ENCODE measurements at places on chromosomes 7 and 10. TPM values are rescaled to one million over a fixed set of nuclear protein-coding genes. Genes with fewer than 3 reads are reported as not detected.

- DNase-seq = no peak
- H3K27me3 ChIP-seq = no peaks in the 10 kb centered on the region
Observed at GRCh38 chr7:71015252-71015900, 116.6 kb upstream of the GALNT17 start.

- H3K36me3 ChIP-seq = no peaks in the 10 kb centered on the region
- H3K4me3 ChIP-seq = no peak overlapping the region
- no peaks in the 10 kb centered on the region for H3K27me3 ChIP-seq
- DNase-seq = no peak
- no peak overlapping the region for H3K27ac ChIP-seq
Observed at GRCh38 chr7:3880228-3880987, 579.4 kb downstream of the SDK1 start.

DNA sequence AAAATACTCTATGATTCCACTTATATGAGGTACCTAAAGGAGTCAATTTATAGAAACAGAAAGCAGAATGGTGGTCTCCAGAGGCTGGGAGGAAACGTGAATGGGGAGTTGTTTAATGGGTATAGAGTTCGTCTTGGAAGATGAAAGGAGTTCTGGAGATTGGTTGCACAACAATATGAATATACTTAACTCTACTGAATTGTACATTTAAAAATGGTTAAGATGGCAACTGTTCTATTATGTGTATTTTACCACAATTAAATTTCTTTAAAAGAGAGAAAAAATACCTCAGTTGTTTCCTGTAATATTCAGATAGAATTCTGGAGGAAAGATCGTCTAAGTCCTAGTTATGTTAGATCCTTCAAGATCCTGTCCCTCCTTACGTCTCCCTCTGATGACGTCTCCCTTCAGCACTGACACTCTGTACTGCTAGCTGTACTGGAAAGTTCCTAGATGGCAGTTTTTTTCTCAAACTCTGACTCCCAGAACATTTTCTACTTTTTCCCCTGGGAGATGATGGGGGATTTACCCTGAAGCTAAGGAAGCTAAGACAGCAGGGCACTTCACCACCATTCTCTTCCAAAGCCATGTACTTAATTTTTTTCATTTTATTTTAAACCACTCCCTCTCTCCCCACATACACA, 53.2 kb upstream of the CAV2 start:
- H3K27ac ChIP-seq = no peak overlapping the region
- H3K27me3 ChIP-seq = no peaks in the 10 kb centered on the region
- no peak overlapping the region for H3K4me3 ChIP-seq
- no peaks in the 10 kb centered on the region for H3K4me1 ChIP-seq
- DNase-seq = no peak

- H3K4me1 ChIP-seq = peaks cover 7% of the 10 kb centered on the region
- no peak overlapping the region for H3K4me3 ChIP-seq
- no peak overlapping the region for H3K27ac ChIP-seq
- no peaks in the 10 kb centered on the region for H3K27me3 ChIP-seq
- H3K36me3 ChIP-seq = no peaks in the 10 kb centered on the region
- no peak for DNase-seq
Observed at GRCh38 chr7:108149908-108150307, 19.7 kb upstream of the LAMB4 start.

GRCh38 chr10:76088980-76089379, 657.6 kb downstream of the LRMDA start:
- H3K4me1 ChIP-seq = no peaks in the 10 kb centered on the region
- no peak overlapping the region for H3K27ac ChIP-seq
- no peak overlapping the region for H3K4me3 ChIP-seq
- DNase-seq = no peak
- no peaks in the 10 kb centered on the region for H3K27me3 ChIP-seq

RET gene
- total RNA-seq = 0.33 TPM
